ENCODE measurements at places on chromosomes 3 and 15.

GRCh38 chr15:79769069-79769481 is 127.7 kb downstream of the MTHFS start:
- DNase-seq: no peak

- no peak for DNase-seq
These were observed 123.2 kb upstream of the UBE2E2 start for GRCh38 chr3:23079976-23080375.

- no peak for DNase-seq
These were observed 16.2 kb downstream of the ARHGEF3 start for GRCh38 chr3:56785499-56785898.

- DNase-seq: no peak
These were observed 14.1 kb upstream of the MYH15 start for GRCh38 chr3:108524537-108524936.

DNA sequence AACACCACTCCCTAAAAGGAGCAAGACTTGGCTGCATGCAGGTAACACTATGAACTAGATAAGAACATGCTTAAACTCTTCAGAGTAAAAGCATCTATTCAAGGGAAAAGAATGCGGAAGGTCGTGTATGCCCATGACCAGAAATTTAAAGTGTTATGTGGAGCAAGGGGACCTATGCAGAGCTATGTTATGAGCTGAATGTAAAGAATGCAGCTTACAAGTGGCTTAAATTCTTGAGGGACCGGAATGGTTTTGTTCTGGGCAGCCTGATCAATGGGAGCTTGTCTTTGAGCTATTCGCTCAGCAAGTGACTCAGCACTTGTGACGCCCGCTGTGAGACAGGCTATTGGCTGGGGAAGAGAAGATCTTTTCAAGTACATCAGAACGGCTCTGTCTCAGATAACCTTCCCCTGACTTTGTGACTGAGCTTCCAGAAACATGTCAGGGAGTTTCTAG is 367.5 kb upstream of the THBS1 start:
- peak; percentile 99 for DNase-seq

DNA sequence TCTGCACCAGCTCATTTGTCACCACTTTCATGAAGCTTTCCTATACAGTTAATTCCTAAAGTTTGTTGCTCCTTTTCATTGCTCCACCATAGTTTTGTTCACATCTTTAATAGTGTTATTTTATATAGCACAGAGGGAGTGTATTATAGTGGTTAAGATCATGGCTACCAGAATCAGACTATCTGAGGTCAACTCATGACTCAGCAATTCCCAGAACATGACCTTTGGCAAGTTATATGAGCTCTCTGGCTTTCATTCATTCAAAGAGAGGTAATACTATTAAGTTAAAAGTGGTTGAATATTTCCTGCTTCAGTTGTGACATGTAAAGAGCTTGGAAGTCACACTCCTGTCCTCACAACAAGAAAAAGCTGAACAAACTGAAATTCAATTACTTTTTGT is 1073.5 kb downstream of the NAALADL2 start:
- DNase-seq: no peak

DNA sequence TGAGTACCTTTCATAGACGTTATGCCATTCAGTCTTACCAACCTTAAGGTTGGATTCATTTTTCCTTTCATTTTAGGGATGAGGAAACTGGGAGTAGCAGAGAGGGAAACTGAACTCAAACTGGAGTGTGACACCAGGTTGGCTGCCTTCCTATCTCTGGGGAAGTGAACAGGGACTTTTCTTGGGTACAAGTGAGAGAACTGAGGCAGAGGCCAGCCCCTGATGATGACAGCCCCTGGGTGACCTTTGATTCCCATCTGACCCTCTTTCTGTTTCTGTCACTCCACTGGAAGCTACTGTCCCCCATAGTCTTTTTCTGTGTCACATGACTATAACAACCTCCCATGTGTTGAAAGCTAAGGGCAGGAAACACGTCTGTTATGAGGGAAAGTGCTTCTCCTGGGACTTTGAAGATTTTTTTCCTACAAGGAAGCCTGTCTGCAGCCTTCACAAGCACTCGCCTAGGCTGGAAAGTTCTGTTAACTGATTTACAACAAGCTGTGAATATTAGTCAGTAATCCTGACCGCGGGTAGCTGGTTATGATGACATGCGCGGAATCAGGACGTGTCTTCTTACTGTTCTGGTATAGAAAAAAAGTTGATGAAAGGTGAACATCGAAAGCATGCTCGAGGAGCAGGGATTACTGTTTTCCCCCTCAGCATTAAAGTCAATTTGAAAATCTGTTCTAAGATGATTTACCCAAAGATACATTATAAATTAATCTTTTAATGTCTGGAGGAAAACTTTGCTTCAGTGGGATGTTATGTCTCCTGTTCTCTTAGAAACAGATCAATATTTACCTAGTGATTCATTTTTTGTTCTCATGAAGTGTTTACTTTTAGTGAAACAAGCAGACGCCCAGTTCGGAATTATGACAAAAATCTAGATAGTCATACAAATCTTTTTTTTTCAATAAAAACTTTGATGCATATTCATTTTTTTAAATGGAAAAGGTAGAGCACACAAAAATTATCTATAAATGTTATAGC is 31.5 kb downstream of the ABHD2 start:
- peak; percentile 19 for DNase-seq

Measured in HS-27A (cell line).